ENCODE measurements at places on chromosomes 16 and 17.

GRCh38 chr17:10674704-10675103 lies 17.6 kb upstream of the MYH3 start:
- DNase-seq: no peak

DNA sequence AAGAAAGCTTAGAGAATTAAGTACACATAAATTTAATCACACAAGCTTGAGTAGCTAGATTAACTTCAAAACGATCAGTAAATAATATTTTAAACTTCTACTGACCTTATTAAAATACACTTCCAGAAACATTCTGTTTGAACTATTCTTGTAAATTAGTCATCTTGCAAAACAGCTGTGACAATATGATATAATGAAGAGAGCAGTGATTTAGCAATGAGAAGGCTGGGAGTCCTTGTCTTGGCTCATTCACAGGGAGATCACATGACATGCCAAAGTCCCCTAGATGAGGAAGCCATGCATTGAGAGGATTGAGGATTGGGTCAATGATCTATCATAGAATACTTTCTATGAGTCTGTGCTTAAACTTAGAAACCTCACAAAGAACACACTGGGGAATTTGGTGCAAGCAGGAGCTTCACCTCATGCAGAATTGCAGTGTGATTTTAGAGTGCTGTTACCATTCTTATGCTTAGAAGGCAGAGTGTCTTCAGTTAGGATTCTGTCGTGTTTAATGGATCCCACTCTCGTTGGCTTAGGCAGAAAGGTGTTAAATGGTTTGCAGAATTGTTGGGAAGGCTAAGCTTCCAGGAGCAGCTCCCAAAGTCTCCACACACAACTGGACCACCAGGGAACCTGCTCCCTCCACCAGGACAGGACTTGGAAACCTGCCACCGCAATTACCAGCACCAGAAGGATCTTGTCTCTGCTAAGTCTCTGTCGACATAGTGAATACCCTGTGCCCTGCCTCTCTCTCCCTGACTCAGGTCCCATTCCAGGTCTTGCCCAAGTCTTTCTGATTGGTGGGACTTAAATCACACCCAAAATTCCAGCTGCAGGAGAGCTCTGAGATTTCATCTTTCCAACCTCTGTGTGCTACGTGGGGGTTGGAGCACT lies 87.1 kb downstream of the USP22 start:
- peak; percentile 26 for DNase-seq

DNA sequence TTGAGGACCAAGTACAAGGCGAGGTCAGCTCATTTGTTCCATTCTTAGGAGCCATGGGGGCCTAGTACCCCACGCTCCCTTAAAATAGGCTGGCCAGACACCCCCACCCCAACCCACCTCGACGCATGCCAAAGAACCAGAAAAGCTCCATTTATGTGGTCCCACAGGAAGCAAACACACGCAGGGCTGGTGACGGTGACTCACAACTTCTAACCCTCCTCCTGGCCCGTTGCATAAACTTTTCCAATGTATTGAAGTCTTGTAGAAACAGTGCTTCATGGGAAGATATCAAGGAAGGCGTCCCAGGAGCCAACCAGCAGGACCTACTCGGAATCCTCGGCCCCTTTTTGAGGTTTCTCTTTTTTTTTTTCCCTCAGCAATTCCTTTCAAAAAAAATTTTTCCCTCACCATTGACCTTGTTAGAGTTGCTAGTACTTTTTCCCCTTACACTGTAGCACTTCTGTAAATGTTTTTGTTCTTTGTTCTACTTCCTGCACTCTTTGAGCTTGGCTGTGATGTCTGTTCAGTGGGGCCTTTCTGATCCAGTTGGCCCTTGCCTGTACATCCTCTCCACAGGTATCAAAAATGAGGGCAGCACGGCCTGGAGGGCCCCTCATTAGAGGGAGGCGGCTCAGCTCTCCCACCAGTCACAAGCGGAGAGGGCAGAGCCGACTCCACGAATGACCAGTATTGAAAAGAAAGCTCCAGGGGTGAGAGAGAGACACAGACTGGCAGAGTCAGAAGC lies 208.3 kb downstream of the RGS9 start:
- no peak for DNase-seq

- DNase-seq: no peak
These were observed 87.6 kb upstream of the TOX3 start for GRCh38 chr16:52634528-52634927.

- DNase-seq: no peak
These were observed 5.7 kb downstream of the MATCAP1 start for GRCh38 chr16:67177743-67178699.

GRCh38 chr16:6682142-6682811 lies 650.4 kb upstream of the RBFOX1 start:
- DNase-seq: peak; percentile 9

DNA sequence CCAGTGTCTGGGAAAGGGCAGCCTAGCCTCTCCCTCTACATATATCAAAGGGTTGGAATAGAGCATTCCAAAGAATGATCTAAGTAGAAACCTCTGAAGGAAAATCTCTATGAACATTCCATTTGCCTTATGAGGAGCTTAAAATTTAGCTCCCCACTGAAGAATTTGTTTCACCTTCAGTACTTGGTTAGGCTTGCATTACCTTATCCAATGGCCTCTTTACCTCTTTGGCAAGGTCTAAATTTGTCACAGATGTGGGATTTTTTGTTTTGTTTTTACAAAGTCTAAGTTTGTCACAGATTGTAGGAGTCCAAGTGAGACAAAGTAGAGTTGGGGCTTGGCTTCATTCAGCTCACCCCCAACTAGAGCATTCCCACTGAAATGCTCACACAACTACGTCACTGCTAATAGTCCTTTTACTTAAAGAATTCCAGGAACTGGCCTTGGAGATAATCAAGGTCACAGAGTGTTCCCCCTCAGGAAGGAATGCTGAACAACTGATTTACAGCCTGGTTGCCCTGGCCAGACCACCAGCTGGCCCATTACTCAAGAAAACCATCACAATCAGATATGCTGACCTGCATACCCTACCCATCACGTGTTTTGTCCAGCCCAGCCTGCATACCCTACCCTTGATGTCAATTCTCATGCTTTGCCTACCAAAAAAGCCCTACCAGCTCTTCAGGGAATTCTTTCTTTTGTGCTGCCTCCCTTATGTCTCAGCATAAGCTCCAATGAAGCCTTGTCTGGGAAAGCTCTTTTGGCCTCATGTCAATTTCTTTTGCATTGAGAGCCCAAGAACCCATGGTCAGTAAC lies 26.5 kb upstream of the PPM1D start:
- DNase-seq: no peak

GRCh38 chr16:25097276-25097975 lies 14.1 kb upstream of the LCMT1 start:
- no peak for DNase-seq

DNA sequence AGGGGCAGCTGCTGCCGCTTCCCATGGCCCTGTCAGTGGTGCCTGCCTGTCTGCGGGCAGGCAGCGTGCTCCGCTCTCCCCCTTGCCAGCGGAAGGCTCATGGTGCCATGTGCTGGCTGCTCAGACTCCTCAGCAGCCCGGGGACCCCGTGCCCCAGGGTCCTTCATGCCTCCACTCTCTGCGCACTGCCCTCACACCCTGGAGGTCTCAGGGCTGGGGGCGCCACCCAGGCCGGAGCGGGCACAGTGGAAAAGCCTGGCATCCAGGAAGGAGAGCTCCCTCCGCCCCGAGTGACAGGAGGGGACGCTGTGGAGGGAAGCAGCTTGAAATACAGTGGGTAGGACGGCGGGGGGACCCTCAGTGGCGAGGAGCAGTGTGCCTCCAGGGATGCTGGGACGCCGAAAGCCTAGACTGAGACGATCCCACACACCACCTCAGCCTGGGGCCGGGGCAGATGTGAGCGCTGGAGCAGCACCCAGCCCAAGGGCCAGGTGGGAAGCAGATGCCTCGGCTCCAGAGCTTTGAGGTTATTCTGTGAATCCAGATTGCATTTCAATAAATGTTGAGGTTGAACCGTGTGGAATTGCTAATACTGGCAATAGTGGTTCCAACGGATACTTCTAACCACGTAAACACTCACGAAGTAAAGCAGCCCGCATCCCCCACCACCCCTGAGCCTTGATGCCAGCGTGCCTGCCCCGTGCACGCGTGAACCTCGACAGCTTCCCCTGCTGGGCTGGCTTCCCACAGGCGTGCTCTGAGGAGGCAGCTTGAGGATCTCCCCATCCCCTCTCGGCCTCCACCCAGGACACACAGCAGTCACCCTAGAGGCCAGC lies 6.5 kb downstream of the TMEM204 start:
- DNase-seq: no peak

DNA sequence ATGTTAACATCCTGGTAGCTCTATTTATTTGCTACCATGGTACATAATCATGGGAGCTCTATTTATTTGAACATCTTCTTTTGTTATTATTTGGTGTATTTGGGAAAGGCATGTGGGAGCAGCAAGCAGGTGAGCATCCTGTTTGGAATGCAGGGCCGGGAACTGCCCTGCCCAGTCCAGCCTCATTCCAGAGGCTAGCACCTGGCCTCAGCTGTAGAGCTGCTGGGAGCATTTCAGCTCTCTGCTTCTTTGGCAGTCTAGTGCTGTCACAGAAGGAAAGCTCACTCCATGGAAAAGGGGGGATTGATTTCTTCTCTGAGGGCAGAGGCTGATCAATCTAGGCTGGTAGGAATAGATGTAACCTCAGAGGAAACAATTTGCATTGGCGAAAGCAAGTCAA lies 112.5 kb downstream of the WWOX start:
- DNase-seq: no peak

DNA sequence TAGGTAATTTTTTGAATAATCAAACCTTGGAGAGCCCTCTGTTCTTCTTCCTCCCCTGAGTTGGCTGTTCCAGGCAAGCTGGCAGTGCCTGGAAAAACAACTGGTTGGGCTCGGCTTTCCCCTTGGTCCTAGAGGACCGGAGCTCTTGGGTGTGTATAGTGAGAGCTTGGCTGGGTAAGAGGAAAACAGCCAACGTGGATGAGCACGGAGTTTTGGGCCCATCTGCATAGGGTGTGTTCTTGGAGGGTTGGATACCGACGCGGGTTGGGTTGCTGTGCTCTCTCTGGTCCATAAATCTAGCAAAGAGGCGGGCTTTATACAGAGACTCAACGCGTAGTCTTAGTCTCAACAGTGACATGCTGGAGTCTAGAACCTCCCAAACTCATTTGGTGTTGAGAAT lies 23.2 kb downstream of the ITGB3 start:
- DNase-seq: peak; percentile 59

DNA sequence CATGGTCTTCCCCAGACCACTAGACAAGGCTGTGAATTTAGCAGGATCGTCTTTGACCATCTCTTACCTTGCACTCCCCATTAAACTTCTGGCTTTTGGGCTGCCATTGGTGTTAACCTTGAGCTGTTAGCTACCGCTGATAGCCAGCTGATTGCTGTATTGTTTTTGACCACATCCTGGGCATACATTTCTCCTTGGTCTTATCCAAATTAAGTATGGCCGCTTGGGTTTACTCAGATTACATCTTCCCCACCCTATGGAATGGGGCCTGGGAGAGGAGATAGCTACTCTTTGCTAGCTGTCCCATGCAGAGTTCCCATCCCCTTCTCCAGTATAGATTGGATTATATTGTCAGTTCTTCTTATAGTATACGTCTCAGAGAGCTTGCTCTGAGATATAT lies 270.4 kb upstream of the ELAC2 start:
- DNase-seq: no peak

- DNase-seq: no peak
These were observed 121.3 kb downstream of the CDH13 start for GRCh38 chr16:82748026-82748425.

DNA sequence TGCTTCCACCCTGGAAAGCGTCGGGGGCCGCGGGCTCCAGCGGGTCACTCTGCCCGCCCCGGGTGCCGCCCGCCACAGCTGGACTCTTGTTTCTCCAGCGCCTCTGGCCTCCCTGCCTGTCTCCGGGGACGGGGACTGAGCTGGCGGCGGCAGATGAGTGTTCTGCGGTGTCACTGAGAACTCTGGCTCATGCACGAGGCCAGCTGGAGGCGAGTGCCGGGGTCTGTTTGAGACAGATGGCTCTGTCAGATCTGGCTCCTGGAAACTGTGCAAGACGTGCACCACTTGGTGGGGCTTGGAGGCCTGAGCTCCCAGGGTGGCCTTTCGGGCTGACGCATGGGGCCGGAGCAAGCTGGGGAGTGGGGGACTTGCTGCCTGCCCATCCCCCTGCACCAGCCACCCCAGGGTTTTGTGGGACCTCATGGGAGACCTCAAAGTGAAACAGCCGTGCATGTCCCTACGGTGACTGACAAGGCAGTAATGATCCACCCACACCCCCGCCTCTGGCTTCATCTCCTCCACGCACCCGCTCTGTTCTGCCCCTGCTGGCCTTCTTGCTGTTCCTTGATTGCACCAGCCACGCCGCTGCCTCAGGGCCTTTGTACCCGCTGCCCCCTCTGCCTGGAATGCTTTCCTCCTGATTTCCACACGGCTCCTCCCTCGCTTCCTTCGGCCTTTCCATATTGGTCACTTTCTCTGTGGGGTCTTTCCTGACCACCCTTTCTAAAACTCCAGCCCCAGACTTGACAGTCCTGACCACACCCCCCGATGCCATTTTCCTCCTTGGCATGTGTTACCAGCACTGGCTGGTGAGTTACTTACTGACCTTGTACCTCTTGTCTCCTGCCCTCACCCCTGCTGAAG lies 174.9 kb upstream of the CIBAR2 start:
- DNase-seq: no peak

GRCh38 chr17:52134641-52135040 lies 23.9 kb downstream of the CA10 start:
- no peak for DNase-seq

GRCh38 chr17:68776451-68776850 lies 175.3 kb upstream of the FAM20A start:
- DNase-seq: no peak

- DNase-seq: no peak
These were observed 97.7 kb downstream of the RPGRIP1L start for GRCh38 chr16:53605831-53606400.

GRCh38 chr16:55478827-55479429 lies at the start of gene MMP2:
TSS of gene MMP2 (plus strand) at chr16:55479198. CDS start at chr16:55479480, 282 bp downstream.
- DNase-seq: peak; percentile 82

GRCh38 chr17:38317081-38317480 lies 20.1 kb downstream of the MRPL45 start:
- DNase-seq: no peak

GRCh38 chr17:31433091-31433790 lies 41.8 kb downstream of the RAB11FIP4 start:
- DNase-seq: no peak

DNA sequence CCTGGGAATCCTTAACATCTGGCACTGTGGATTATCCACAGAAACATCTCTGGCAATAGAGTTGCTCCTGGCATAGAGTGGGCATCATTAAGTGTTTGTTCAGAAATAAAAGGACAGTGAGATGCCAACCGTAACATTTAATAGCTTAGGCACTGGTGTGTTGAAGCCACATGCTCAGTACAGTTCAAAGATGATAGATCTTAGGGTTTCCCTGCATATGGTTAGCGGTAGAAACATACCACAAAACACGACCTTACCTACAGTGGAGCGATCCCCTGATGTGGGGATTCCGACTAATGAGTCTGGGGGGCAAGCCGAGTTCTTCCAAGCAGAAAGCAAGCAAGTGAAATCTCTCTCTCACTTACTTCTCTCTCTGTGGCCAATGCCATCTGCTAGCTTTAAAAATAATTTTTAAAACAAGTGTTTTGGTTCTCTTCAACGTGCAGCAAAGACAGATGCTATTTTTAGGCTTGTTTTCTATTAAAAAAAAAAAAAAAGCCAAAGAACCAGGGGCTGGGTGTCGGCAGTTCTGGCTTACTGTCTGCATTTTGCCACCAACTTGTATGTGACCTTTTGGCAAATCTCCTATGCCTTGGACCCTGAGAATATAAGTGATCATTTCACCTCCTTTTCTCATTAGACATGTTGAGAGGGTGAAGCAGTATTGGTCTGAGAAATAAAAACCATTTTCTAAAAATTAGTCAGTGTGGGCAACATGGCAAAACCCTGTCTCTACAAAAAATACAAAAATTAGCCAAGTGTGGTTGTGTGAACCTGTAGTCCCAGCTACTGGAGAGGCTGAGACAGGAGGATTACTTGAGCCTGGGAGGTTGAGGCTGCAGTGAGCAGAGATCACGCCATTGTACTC lies 89.2 kb upstream of the CACNG3 start:
- no peak for DNase-seq
